Liver (tissue), 10 donors: ENCODE measurements at places on chromosomes 12 and 14.

- DNase-seq, result no peak
These were observed 2.6 kb upstream of the KLRK1 start for GRCh38 chr12:10392394-10392930.

- no peak for DNase-seq
These were observed 232.4 kb downstream of the AKAP6 start for GRCh38 chr14:32561520-32561919.

DNA sequence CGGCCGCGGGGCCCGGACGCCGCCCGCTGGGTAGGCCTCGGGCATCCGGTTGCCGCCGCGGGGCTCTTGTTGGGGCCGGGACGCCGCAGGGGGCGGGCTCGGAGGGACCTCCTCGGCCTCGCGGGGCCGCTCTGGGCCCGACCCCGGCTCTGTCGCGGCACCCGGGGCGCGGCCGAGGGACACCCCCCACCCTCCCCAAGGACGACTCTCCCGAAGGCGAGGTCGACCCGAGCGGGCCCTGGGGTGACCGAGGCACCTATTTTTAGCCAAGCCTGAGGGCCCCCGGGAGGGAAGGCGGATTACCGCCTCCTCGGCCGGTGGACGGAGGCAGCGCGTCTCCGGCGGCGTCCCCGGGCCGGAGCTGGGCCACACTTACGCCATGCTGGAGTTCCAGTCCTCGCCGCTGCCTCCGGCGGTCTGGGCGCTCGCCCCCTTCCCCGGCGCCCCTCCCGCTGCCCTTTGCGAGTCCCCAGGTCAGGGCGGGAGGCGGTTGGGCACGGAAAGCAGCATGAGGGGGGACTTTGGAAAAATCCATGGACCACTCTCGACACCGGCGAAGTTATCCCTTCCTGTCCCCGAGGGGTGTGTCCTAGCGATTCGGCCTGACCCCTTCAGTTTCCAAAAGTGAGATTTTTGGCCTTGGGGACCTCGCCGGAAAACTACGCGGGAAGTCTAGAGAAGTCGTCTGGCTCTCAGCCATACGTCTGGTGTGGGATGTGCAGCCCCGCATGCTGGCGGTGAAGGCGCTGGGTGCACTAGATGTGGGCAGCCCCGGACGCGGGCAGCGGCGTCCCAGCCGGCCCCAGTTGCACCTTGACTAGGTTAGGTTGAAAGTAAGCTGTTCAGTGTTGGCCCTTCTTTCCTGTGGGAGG is 699 bp downstream of the KTN1 start:
- DNase-seq, result peak; percentile 59

DNA sequence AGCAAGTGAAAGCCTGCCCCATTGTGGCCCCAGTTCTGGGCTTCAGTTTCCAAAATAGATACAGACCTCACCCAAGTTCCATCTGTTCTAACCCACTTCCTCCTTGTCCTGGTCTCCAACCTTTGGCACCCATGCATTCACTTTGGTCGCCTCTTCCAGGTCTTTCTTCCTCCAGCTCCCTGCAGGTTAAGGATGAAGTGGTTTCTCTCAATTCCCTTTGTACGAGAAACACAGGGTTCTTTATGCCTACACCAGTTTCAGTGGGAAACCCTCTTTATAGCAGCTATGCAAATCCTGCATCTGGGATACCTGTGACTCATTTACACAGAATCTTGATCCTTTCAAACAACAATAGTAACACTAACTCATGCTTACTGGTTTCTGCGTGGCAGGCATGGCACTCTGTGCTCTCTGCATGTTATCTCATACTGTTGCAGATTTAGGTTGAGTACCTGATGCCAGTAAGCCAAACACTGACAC is 110.6 kb upstream of the AMIGO2 start:
- no peak for DNase-seq

- no peak for DNase-seq
These were observed 10.9 kb upstream of the AMN start for GRCh38 chr14:102911541-102911951.

GRCh38 chr14:65661865-65662264 is 249.3 kb downstream of the FUT8 start:
- DNase-seq, result no peak

DNA sequence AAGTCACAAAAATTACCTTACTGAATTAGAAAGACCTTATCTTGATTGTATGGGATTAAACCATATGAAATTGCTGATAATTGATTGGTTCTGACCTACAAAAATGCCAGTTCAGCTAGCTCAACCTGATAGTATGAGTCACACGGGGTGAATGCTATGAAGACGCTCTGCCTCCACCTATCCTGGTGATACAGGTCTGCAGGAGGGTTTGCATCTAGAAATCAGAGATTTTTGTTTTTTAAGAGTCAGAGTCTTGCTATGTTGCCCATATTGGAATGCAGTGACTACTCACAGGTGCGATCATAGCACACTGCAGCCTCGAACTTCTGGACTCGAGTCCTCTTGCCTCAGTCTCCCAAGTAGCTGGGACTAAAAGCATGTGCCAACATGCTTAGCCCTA is 120.4 kb downstream of the HMGA2 start:
- no peak for DNase-seq

GRCh38 chr12:75361408-75361807 is 26.9 kb downstream of the GLIPR1L1 start:
- DNase-seq, result no peak

DNA sequence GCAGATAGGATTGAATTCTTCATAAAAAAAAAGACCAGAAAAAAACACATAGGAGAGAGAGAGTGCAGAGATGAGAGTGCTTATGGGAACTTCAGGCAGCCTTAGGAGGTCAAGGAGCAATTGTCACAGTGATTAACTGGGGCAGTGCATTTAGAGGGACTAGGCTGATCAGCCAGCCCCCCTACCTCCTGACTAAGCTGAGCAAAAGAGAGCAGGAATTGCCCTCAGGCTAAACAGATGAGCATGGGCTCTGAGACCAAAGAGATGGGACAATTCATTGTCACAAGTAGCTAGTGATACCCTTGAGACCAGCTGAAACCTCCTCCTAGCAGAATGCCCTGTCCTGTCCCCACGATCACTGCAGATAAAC is 124.0 kb downstream of the BTG1 start:
- DNase-seq, result no peak

DNA sequence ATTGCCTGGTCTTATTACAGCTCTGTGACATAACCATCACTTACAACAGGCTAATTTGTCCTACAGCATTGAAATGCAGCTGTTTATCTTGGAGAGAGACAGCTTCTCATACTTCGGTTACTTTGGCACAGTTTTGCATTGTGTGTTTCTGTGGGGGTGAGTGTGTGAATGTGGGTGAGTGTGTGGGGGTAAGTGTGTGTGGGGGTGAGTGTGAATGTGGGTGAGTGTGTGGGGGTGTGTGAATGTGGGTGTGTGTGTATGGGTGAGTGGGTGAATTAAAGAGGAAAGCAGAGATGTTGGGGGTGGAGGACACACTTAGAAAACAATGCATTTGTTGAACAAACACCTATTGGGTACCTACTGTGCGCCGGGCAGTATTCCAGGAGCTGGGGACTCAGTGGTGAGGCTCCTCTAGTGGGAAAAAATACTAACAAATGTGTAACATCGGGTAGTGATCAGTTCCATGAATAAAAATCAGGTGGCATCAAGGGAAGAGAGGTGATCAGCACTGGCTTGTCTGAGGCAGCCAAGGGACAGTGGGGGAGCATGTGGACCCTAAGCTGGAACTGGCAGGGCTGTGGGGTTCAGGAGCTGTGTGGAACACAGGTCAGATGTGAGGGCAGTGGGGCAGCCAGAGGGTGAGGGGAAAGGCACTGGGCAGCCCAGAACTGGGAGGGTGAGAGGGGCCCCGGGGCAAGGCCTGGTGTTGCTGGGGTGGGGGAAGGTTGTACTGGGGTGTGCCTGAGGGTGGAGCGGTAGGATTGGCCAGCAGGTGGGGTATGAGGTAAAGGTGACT is 44.1 kb upstream of the AMN start:
- no peak for DNase-seq

DNA sequence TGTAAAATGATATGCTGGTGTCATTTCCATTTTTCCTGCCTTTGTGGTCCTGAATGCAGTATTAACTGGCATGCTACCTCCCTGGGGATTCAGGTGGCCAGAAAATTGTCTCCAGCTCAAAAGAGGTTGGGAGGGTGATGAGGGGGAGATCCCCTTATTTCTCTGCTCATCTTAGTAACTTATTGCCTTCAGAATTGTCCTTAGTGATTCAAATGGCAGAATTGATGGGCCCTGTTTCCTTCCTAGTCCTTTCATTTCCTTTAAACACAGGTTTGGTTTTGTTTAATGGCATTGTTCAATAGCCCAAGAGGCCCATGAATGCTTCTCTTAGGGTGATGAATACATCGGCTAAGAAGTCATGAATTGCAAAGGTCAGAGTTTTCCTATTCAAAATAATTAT is 207.0 kb downstream of the SLC41A2 start:
- no peak for DNase-seq

- DNase-seq, result no peak
These were observed 23.3 kb downstream of the TMEM63C start for GRCh38 chr14:77204907-77205306.

DNA sequence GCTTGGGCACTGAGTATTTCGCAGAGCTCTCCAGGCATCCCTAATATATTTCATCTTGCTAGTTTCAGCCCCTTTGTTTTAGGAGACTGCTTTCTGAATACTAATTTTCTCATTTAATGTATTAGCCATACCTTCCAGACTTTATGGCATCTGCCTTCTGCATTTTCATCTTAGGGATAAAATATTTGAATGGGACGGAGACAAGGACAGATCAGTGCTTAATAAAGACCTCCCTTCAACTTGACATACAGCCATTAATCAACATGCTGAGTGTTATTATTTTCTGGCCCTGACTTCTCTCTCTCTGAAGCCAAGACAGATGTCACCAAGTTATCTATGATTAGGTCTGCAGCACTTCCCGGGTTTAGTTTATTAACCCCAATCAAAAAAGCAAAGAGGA is 42.4 kb downstream of the CACNA2D4 start:
- no peak for DNase-seq

DNA sequence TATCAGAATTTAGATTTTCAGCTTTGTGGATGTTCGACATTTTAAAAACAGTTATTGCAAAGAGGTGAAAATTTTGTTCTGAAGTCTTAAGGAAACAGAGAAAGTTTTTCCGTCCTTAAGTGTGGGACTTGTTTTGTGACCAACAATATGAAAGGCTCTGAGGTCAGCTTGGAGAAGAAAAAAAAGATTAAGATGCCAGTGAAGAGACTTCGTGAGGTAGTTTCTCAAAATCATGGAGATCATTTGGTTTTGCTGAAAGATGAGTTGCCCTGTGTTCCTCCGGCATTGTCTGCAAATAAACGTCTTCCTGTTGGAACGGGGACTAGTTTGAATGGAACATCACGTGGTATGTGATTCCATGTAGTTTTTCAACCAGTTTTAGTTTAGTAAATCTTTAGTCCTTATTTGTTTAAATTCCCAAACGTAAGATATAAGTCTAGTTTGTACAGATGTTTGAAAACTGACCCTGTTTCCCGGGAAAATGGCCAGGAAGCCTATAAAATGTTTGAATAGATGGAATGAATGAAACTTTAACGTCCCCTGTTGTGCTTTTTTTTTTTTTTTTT is 682 bp downstream of the KIAA0586 start:
- no peak for DNase-seq

DNA sequence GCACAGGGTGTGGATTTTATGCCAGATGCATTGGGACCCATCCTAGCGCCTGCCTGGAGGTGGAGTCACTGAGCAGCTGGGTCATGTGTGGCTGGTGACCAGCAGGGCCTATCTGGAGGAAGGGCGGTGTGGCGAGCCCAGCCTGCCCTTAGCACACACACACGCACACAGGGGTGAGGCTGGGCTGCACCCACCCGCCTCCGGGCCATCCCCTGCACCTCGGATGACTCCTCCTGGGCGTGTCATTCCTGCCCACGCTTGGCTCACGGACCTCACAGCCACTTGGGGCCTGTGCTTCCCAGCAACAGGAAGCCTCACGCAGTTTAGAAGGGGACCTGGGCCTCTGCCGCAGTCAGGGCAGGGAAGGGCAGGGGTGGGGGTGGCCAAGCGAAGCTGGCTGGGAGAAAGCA is 36.2 kb upstream of the FZD10 start:
- no peak for DNase-seq

- no peak for DNase-seq
These were observed 3.2 kb downstream of the SIX4 start for GRCh38 chr14:60720962-60721325.

DNA sequence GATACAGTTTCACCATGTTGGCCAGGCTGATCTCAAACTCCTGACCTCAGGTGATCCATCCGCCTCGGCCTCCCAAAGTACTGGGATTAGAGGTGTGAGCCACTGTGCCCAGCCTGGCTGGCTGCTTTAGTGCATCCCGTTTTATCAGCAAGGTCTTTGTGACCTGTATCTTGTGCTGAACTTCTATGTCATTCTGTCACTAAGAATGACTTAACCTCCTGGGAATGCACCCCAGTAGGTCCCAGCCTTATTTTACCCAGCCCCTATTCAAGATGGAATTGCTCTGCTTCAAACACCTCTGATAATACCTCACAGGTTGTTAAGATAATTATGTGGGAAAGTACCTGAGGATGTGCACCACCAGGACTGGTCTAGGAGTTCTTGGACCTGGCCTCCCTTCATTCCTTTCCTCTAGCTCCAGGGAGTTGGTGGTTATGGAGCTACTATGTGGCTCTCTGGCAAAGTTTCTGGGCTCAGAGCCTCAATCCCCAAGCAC is 26.1 kb upstream of the JPH4 start:
- no peak for DNase-seq

DNA sequence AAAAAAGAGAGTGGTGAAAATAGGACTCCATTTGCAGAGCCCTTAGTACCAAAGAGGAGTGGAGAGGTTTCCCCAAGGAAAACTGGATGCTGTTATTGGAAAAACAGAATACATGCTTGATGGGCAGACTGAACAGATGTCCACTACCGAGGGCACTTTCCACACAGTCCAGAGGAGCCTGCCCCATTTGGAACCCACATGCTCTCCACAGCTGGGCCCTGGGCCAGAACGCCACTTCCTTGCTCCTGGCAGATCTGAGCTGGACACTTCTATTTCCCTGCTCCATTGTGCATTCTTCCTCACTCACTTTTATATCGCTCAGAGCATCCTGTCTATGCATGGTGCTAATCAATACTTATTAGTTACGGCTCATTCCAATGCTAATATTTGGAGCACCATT is 249.9 kb downstream of the SLC15A4 start:
- DNase-seq, result no peak

GRCh38 chr12:81668475-81668874 is 90.7 kb downstream of the PPFIA2 start:
- DNase-seq, result no peak

- no peak for DNase-seq
These were observed 17.8 kb upstream of the OXA1L start for GRCh38 chr14:22748631-22749068.

GRCh38 chr14:54715239-54715638 is 148.3 kb downstream of the SAMD4A start:
- DNase-seq, result no peak
